ENCODE measurements at places on chromosomes 6 and 20. TPM values are rescaled to one million over a fixed set of nuclear protein-coding genes. Genes with fewer than 3 reads are reported as not detected.
A peak's percentile ranks its signal among the peaks of the same experiment; 100 is the strongest.

The PBOV1 gene
- not detected for total RNA-seq

- no peak for DNase-seq
Observed at GRCh38 chr6:568954-569523, 87.9 kb downstream of the HUS1B start.

DNA sequence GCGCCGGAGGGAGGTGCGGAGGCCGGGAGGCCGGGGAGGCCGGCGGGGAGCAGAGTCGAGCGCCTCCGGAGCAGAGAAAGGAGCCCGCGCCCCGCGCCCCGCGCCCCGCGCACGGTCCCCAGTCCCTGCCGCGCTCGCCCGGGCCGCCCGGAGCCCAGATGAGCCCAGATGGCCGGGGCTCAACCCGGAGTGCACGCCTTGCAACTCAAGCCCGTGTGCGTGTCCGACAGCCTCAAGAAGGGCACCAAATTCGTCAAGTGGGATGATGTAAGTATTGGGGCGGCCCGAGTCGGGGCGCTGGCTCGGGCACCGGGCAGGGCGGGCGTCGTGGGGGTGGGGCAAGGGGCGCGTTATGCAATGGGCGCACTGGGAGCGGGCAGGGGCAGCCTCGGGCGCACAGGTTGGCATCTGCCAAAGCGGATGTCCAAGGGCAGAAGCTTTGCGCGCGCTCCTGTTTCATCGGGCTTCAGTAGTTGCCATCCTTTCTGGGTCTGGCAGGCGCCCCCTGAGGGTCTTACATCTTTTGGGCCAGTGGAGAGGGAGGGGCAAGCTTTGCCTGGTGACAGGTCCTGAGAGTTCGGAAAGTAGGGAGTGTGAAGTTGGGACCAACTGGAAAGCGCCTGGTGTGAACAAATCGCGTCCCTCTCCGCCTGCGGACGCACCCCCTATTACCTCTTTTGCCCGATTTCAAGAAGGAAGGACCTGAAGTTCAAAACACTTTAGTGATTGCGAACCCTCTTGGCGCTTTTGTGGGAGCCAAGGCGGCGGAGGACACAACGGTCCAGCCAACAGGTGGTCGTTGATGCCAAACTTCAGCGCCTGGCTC, 631 bp downstream of the PLCB1 start:
- peak; percentile 46 for DNase-seq

- DNase-seq: no peak
Observed at GRCh38 chr6:105036351-105036750, 79.4 kb downstream of the LIN28B start.

The MAS1 gene
- total RNA-seq: not detected

GRCh38 chr6:41013466-41014153, 25.4 kb downstream of the UNC5CL start:
- DNase-seq: no peak

DNA sequence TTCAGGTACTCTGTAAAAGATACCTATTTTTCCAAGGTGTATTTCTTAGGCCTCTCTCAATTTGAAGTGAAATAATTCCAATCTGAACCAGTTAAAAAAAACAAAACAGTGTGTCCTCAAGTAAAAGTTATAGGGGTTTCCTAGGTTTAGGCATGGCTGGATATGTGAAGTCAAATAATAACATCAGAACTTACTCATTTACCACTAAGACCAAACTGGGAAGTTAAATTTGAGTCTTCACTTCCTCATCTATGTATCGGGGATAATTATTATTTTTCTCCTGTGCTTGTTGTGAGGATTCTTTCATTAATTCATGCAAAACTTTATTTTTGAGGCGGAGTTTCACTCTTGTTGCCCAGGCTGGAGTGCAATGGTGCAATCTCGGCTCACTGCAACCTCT, 86.2 kb upstream of the PTPRK start:
- DNase-seq: no peak

- no peak for DNase-seq
Observed at GRCh38 chr6:151098166-151098565, 141.6 kb upstream of the AKAP12 start.

The LRRN4 gene
- total RNA-seq: 2.9 TPM

GRCh38 chr6:100463630-100464161, 1.0 kb downstream of the SIM1 start:
- DNase-seq: peak; percentile 11

DNA sequence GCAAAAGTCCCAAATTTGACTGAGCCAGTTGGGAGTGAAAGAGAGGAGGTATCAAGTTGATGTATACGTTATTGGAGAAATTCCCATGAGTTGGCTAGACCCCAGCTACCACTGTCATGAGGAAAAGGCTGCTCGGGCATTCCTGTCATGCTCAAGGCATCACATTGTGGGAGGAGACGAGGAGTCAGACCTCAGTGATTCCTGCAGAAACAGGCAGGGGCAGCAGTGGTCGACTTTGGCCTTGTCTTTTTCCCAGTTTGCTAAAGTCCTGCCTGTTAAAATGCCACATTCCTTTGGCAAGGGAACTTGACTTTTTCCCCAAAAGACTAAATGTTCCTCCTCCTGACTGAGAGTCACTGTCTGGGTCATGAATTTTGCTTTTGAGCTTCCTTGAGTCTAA, 295.5 kb upstream of the HS3ST5 start:
- DNase-seq: no peak

DNA sequence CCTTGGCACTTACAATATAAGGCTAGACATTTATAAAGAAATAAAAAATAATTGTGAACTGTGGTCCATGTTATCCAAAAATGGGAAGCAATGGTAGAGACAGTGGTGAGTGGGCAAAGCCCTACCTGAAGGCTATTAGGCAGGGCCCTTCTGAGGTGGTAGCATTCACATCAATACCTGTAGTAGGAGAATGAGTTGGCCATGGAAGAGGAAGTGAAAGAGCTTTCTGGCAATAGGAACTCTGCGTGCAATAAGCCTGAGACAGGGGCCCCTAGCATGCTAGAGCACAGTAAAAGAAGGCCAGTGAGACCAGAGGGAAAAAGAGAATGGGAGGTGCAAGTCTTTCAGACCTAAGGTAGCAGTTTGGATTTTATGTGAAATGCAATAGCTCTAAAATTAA, 754.5 kb downstream of the PTPRT start:
- no peak for DNase-seq

GRCh38 chr6:35370124-35370741, 27.9 kb downstream of the PPARD start:
- DNase-seq: peak; percentile 40

The BANF2 gene
- not detected for total RNA-seq

DNA sequence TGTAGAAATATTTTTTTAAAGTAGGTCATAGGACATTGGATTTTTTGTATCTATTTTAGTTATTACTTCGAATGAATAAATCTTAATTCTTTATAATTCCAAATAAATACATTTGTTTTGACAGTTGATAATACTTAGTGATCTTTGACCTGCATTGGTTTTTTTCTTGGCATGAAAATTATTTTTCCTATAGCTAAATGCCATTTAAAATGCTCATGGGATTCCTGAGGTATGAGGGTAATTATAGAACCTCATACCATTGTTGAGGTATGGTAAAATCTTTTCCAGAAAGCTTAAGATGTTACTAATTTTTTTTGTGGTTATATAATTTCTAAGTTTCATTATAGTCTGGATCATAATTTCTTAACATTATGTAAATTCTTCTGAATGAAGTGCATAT, 8.3 kb downstream of the PM20D2 start:
- no peak for DNase-seq

DNA sequence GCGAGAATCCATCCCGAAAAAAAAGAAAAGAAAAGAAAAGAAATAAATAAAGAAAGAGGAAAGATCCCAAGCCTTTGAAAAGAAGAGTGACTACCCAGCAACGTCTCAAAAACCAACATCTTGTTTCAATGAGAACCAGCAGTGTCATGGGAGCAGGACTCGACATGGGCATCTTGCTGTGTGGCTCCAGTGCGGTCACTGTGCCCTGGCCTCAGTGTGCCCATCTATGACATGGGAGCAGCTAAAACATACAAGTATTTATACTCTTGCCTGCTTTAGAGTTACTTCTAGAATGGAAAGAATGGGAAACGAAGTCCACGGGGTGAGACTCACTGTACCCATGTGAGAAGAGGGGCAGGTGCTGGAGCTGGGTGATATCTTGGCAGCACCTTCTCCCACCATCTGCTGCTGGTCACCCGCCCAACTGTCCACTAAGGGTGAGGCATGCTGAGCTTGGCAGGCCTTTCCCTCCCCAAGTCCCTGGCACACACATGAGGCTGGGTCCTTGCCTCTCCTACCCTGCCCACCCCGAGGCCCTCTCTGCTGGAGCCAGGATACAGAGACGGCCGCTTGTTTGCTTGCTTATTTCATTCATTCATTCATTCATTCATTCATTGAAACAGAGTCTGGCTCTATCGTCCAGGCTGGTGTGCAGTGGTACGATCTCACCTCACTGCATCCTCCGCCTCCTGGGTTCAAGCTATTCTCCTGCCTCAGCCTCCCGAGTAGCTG, 77.7 kb downstream of the RIPOR3 start:
- no peak for DNase-seq

The NDUFAF5 gene
- total RNA-seq: 35.2 TPM

- no peak for DNase-seq
Observed at GRCh38 chr6:33997265-33997664, 148.6 kb downstream of the GRM4 start.

DNA sequence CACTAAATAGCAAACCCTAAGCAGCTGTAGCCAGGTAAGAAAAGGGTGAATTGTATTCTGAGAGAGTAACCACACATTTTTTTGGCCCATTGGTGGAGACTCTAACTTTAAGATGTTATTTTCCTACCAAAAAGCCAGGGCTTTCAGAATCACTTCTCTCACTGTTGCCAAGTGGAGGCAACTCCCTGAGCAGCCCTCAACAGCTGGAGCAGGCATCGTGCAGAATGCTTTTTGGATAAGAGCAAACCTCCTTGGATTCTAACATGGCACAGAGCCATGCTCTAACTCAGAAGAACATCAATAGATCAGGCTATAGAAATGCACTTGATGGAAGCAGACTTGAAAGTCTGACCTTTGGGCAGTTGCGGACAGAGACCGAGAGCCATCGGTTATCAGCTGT, 722.2 kb upstream of the CHD6 start:
- DNase-seq: no peak

DNA sequence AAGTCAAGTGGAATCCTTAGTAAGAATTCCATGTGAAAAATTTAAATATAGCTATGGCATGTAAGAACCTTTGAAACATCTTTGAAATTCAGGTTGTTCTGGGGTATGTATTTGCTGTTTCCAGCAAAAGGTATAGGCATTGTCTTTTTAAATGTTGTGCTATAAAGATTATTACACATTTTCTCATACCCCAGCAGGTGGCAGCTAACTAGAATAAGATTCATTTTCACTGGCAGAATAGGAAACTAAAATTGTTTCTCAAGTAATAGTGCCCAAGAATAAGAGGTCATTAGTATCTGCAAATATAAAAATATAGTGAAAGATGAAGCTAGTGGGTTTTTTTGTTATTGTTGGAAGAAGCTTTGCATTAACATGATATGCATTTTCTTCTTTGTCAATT, 1.8 kb downstream of the GRIK2 start:
- DNase-seq: peak; percentile 19

- DNase-seq: peak; percentile 40
Observed at GRCh38 chr6:8589941-8590729, 154.8 kb upstream of the SLC35B3 start.

The MLN gene
- total RNA-seq: not detected

The TLDC2 gene
- total RNA-seq: not detected

DNA sequence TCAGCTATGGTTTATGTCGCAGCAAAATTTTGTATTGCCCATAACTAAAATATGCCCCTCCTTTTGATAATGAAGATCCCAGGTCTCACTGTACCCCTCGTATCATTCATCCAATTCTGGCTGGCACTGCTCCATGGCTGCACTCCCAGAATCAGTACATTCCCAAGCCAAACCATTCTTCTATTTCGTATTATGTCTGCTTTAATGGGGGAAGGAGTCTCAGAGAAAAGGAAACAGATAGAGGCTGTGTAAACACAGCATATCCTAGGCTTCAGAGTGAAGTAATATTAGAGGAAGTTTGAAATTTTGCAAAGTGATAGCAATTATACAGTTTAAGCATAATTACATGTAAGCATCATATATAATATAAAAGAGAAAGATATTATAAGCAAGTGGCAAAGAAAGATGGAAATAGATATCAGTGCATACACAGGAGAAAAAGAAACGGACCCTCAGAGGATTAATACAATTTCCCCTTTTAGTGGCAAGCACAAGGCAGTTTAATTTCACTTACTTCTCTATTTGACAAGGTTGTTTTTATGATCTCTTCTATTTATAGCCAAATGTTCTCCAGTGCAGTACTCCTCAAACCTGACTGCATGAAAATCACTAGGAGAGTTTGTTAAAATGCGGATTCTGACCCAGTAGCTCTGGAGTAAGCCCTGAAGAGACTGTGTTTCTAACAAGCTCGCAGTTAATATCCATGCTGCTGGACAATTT, 56.5 kb upstream of the TENT5A start:
- DNase-seq: peak; percentile 48

DNA sequence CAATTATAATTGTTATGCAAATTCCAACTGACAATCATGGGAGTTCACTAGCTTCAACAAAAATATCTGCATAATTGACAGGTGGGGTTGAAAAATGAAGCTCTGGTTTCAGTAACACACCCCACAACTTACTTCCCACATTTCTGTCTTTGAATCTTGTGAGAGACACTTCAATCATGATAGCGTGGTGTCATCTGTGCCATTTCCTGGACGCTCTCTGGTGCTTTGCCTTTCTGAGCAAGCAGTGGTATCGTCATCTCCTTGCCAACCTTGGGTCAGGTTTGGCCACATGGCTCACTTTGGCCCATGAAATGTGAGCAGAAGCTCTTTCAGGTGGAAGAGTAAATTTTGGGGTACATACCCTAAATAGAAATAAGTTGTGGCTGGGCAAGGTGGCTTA, 10.2 kb downstream of the BMP7 start:
- no peak for DNase-seq

GRCh38 chr6:126167726-126168125, 172.2 kb upstream of the CENPW start:
- DNase-seq: peak; percentile 49

The GSTA2 gene
- total RNA-seq: 6.8 TPM

DNA sequence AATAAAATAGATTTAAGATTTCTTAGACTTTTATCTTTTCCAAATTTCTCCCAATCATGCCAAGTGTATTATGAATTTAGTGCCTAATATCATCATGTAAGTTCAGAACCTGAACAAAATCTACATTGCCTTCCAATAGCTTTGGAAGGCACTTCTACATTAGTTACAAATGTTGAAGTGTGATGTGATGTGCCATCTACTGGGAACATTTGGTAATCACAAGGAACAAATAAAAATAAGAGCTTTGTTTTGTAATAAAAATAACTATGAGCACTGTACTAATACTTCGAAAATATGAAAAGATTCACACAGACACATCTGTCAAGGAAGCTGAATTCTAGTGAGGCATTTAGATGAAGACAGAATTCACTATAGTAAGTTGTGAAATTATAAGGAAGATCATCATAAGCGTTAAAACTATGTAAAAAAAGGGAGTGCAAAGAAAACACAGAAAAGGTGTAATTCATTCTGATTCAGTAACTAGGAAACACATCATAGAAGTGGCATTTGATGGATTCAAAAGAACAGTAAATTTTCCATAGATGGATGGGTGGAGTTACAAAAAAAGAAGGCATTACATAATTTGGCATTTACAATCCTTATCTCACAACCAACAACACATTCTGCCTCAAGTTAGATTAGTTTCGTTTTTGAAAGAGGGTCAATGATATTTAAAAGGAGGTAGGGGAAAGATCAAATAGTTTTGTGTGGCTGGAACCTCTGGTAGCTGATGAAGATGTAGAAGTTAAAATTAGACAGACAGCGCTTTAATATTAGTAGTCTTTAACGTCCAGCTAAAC, 161.0 kb downstream of the ASCC3 start:
- peak; percentile 40 for DNase-seq

Measured in stomach (tissue), 19 donors.